Breast epithelium (tissue), 4 donors: ENCODE measurements at places on chromosomes 5 and 9. TPM values are rescaled to one million over a fixed set of nuclear protein-coding genes. Genes with fewer than 3 reads are reported as not detected.
A peak's percentile ranks its signal among the peaks of the same experiment; 100 is the strongest.

- no peaks in the 10 kb centered on the region for H3K27me3 ChIP-seq
- H3K27ac ChIP-seq, result no peak overlapping the region
- no peak for DNase-seq
- no peaks in the 10 kb centered on the region for H3K36me3 ChIP-seq
- no peaks in the 10 kb centered on the region for H3K4me1 ChIP-seq
These were observed 45.2 kb upstream of the HMCN2 start for GRCh38 chr9:130220352-130220751.

GRCh38 chr5:99949969-99950524 lies 585.1 kb upstream of the FAM174A start:
- H3K4me1 ChIP-seq, result no peaks in the 10 kb centered on the region
- DNase-seq, result no peak
- no peak overlapping the region for H3K27ac ChIP-seq

- peak; percentile 89 for DNase-seq
- no peaks in the 10 kb centered on the region for H3K27me3 ChIP-seq
- peak overlapping the region; percentile 89 for H3K27ac ChIP-seq
- H3K36me3 ChIP-seq, result no peaks in the 10 kb centered on the region
- H3K4me1 ChIP-seq, result peaks cover 5% of the 10 kb centered on the region
These were observed 50.6 kb downstream of the SIL1 start for GRCh38 chr5:139147483-139148087.

DNA sequence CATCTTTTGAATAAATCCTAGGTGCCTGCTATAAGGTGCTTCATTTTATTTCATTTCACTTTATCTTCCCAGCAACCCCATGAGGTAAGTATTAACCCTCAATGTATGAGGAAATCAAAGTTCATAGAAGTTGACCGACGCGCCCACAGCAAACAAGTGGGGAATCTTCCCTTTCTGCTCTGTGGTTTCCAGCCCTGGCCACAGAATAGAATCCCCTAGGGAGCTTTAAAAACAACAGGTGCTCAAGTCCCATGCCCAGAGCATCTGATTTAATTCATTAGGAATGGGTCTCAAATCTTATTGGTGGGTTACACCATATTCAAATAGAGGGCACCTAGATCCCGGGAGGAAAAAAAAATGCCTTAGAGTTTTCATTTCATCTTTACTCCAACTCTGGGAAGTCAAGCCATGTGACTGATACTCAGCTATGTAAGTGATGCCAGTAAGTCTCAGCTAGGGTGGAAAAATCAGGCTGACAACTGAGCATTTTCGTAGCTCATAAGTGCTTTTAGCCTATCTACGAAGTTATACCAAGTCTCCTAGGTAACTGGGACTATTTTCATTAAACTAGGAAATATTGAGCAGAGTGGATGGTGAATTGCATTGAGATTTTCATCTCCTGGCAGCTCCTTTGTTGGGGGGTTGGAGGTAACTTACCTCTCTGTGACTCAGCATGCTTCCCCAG lies 353.4 kb upstream of the SLC30A5 start:
- no peaks in the 10 kb centered on the region for H3K36me3 ChIP-seq
- H3K4me3 ChIP-seq, result no peak overlapping the region
- peak overlapping the region; percentile 75 for H3K27ac ChIP-seq
- no peak for DNase-seq

- no peaks in the 10 kb centered on the region for H3K4me1 ChIP-seq
- no peaks in the 10 kb centered on the region for H3K27me3 ChIP-seq
- H3K4me3 ChIP-seq, result no peak overlapping the region
- H3K36me3 ChIP-seq, result no peaks in the 10 kb centered on the region
These were observed 45.8 kb upstream of the PRDM9 start for GRCh38 chr5:23461576-23461975.

DNA sequence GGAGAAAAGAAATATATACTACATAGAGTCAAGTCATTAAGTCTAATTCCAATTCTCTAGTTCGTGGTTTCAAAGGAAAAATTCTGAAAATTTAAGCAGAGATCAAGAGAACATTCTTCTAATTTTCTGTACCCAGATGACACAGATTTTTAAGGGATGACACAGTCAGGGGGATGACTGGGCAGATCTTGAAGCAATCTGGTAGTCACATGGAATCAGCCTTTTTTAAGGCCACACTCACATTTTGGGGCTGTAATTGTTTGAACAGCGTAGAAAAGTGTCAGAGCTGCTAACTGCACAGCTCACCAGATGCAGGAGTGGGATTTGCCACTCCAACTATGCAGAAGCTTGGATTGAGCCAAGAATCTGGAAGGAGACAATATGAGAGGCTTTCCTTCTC lies 20.4 kb downstream of the PDE4D start:
- no peak for DNase-seq
- H3K4me1 ChIP-seq, result no peaks in the 10 kb centered on the region
- no peaks in the 10 kb centered on the region for H3K36me3 ChIP-seq
- H3K4me3 ChIP-seq, result no peak overlapping the region
- no peaks in the 10 kb centered on the region for H3K27me3 ChIP-seq

DNA sequence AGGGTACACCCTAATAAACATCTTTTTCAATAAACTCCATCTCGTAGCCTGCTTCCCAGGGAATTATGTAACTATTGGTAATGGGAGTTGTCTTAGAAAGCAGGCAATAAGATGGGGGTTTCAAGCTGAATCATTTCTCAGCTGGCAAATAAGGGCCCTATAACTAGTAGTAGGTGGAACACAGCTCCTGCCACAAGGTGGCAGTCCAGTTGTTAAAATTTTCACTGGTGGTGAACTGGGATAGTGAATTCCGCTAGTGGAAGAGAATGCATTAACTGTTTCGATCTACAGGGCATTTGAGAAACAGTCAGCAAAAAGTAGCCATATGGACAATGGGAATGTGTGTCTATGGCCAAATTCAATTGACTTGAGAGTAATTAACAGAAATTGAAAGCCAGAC lies 27.7 kb downstream of the PCDHB15 start:
- H3K27me3 ChIP-seq, result no peaks in the 10 kb centered on the region
- H3K27ac ChIP-seq, result no peak overlapping the region
- no peaks in the 10 kb centered on the region for H3K36me3 ChIP-seq
- H3K4me3 ChIP-seq, result no peak overlapping the region

GRCh38 chr5:66993882-66994281 lies 202.7 kb downstream of the CD180 start:
- DNase-seq, result no peak
- H3K36me3 ChIP-seq, result no peaks in the 10 kb centered on the region
- no peak overlapping the region for H3K27ac ChIP-seq
- H3K4me3 ChIP-seq, result no peak overlapping the region
- no peaks in the 10 kb centered on the region for H3K27me3 ChIP-seq

DNA sequence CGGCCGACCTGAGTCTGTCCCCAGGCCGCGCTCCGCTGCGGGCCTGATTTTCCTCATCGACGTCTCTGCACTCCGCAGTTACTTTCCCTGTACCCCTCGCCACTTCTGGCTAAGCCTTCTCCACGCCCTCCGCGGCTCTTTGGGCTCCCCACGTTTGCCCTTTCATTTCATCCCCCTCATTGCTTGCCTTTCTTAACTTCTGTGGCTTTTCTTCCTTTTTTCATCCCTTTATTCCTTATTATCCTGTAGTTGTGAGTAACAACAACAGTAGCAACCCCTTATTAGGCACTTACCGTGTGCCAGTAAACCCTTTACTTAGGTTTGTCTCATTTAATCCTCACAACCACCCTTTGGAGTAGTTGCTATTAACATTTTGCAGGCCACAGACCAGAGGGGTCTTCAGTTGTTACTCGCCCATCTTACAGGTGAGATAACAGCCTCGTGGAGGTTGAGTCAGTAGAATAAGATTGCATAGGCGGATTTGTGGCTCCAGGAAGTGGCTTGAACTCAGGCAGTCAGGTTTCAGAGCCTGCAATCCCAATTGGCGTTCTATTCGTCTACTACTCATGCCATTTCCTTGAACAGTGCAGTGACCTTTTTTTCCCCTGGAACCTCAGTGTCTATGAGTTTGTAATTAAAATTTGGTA lies 724 bp downstream of the TCERG1 start:
- DNase-seq, result no peak
- no peaks in the 10 kb centered on the region for H3K27me3 ChIP-seq
- no peaks in the 10 kb centered on the region for H3K36me3 ChIP-seq
- H3K27ac ChIP-seq, result peak overlapping the region; percentile 93

- no peaks in the 10 kb centered on the region for H3K4me1 ChIP-seq
- H3K36me3 ChIP-seq, result no peaks in the 10 kb centered on the region
- H3K27me3 ChIP-seq, result no peaks in the 10 kb centered on the region
- no peak overlapping the region for H3K4me3 ChIP-seq
These were observed 201.3 kb downstream of the ARHGAP26 start for GRCh38 chr5:142971303-142972013.

DNA sequence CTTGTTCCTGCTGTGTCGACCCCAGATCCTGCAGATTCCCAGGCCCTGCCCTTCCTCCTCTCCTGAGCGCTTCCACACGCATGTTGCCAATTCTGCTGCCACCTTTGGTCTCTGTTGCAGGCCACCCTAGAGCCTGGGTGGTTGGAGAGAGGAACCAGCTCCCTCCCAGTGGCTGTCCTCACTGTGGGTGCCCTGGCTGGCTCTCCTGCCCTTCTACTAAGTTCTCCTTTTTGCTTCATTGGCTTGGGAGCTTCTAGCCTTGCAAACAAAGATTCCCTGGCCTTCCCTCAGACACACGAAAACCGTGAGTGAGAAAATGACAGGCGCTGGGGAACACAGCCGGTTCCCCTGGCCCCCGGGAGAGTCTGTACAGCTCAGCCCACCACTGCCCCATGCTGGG lies 14.2 kb upstream of the NCS1 start:
- no peak overlapping the region for H3K27ac ChIP-seq
- H3K36me3 ChIP-seq, result no peaks in the 10 kb centered on the region
- H3K4me3 ChIP-seq, result no peak overlapping the region
- DNase-seq, result no peak
- no peaks in the 10 kb centered on the region for H3K4me1 ChIP-seq

GRCh38 chr5:38554861-38555260 lies 1.6 kb downstream of the LIFR start:
- no peaks in the 10 kb centered on the region for H3K36me3 ChIP-seq
- peak overlapping the region; percentile 91 for H3K4me3 ChIP-seq
- peak overlapping the region; percentile 93 for H3K27ac ChIP-seq

DNA sequence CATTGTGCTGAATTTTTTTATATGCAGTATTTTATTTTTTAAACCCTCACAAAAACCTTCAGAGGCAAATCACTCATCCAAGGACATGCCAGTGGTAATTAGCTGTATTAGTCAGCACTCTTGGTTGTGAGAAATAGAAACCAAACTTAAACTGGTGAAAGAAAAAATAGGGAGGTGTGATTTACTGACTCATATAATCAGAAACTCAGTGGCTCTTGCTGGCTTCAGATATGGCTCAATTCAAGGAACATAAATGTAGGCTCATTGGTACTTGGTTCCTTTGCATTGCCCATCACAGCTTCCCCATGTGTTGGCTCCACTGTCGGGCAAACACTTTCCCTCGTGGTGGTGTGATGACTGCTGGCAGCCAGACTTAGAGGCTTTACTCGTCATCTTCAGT lies 497.2 kb downstream of the MAT2B start:
- H3K4me1 ChIP-seq, result no peaks in the 10 kb centered on the region
- H3K4me3 ChIP-seq, result no peak overlapping the region
- no peaks in the 10 kb centered on the region for H3K27me3 ChIP-seq
- no peak overlapping the region for H3K27ac ChIP-seq

DNA sequence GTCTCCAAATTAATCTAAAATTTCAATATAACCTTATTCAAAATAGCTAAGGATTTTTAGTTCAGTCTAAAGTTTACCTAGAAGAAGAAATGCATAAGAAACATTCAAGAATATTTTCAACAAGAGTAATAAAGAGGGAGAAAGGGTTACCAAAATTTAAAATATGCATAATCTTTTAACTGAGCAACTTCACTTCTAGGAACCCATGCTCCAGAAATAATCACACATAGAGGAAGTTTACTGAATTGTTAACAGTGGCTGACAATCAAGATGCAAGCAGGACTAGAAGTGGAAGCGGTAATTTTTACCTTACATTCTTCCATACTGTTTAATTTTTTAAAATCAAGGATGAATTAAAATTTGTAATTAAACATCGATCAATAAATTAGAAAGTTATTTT lies 1.9 kb downstream of the PJA2 start:
- peaks cover 13% of the 10 kb centered on the region for H3K4me1 ChIP-seq
- H3K27me3 ChIP-seq, result no peaks in the 10 kb centered on the region
- H3K36me3 ChIP-seq, result no peaks in the 10 kb centered on the region
- H3K27ac ChIP-seq, result no peak overlapping the region

- no peak overlapping the region for H3K27ac ChIP-seq
- no peak overlapping the region for H3K4me3 ChIP-seq
- no peak for DNase-seq
- H3K4me1 ChIP-seq, result no peaks in the 10 kb centered on the region
These were observed 100.7 kb downstream of the CACNA1B start for GRCh38 chr9:137978262-137978714.

DNA sequence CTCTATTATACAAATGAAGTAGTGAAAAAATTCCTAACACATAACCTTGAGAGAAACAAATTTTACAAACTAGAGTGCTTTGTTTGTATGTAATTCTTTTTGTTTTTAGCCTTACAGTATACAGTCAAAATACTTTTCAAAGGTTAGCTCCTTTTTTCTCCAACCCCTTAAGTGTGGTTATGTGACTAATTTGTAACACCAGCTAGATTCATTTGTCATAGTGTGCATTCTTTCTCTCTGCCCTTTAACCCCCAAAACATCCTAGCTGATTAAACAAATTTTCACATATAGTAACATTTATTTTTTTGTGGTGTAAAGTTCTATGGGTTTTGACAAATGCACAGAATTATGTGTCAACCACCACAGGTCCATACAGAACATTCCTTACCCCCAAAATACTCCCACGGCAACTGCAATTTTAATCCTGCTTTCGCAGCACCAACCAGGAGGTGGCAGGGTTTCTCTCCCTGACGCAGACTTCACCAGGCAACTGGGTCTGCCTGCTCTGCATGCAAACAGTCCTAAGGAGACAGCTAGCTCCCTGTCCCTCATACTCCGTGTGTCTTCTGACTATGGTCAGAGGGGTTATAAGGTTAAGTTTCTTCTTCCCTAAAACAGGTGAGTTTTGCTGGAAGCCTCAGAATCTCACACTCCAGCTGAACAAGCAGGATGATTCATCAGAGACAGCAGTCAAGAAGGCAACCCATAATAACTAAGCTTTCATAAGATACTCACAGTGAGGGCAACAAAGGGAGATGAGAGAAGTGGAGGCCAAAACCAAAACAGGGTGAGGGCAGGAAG lies 44.5 kb upstream of the NR5A1 start:
- H3K4me1 ChIP-seq, result no peaks in the 10 kb centered on the region
- DNase-seq, result no peak
- H3K36me3 ChIP-seq, result no peaks in the 10 kb centered on the region
- H3K4me3 ChIP-seq, result no peak overlapping the region
- H3K27ac ChIP-seq, result no peak overlapping the region

Gene VLDLR
- total RNA-seq, result 11.7 TPM

Gene ZNF483
- total RNA-seq, result 24.9 TPM

Gene CA9
- total RNA-seq, result 5.0 TPM

Gene KIF4B
- total RNA-seq, result not detected
